ENCODE measurements at places on chromosomes 12 and 14.

GRCh38 chr14:90381999-90382451 is 14.8 kb upstream of the CALM1 start:
- DNase-seq, result no peak

DNA sequence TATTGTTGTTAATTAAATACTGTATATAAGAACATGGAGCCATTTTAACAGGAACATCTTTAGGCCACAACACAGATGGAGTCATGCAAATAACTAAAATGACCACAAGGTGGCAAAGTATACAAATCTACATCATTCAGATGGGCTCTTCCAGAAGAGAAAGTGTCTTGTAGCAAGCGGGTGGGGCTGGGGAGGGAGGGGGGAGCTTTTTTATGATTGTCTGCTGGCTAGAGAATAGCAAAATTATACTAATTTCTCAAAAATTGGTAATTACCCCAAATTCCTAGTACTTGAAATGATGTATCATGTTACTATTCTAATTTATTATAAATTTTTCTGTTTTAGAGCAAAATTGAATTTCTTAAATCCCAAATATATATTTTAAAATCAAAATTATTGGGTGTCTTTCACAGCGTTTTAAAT is 378.7 kb downstream of the PRKD1 start:
- peak; percentile 55 for DNase-seq

DNA sequence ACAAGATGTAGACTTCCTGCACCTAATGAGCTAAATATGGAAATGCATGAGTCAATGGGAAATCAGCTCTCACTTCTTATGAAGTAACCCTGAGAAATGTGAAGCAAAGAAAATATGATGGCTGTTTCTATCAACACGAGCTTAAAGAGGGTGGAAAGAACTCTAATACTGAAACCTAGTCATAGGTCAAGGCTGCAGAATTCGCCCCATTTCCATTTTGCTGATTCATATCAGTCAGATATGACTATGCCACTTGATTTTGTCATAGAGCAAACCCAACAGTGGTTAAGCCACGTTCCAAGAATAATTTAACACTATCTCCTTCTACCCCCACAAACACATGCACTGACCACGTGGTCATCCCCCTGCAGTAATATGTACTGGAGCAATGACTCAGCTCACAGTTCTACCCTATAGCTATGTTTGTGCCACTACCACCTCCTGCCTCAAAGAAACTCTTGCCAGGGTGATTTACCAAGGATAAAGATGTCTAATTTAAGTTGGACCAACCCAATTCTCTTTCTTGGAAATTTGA is 157.5 kb downstream of the TMTC3 start:
- DNase-seq, result peak; percentile 96

GRCh38 chr14:22536853-22537338 is 52.1 kb downstream of the DAD1 start:
- DNase-seq, result peak; percentile 91

- DNase-seq, result peak; percentile 54
Measured at GRCh38 chr12:93740751-93741150, 63.6 kb downstream of the CRADD start.

DNA sequence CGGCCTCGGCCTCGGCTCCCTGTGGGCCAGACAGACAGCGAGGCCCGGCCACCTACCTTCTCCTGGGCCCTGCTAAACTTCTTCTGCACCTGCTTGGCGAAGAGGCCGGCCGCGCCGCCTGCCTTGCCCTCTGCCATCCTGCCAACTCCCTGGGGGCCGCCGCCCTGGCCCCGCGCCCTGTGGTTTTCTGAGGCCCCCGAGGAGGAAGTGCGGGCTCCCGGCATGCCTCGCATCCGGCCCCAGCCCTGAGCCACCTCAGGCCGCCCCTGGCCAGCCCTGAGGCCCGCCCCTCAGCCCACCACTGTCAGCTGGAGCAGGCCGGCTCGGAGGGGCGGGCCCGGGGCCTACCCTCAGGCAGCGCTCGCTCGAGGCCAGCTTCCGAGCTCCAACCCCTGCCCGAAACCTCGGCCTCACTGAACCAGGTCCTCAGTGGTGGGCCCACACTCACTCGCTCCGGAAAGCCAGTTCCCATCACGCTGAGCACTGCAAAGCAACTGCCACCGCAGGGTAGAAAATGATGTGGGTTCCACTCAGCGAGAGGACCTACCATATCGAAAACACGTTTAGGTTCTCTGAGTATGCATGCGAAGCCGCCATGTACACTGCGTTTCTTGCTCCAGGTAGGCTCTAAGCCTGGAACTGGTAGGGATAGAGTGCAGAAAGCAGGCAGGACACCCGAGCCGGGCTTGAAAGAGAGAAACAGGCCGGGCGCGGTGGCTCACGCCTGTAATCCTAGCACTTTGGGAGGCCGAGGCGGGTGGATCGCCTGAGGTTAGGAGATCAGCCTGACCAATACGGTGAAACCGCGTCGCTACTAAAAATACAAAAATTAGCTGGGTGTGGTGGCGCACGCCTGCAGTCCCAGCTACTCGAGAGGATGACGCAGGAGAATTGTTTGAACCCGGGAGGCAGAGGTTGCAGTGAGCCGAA is at the start of gene BIN2:
TSS of gene BIN2 (minus strand) at position 209 of the 930 bp plus-strand sequence. CDS start at position 137, 72 bp downstream.
- no peak for DNase-seq

- DNase-seq, result no peak
Measured at GRCh38 chr12:45464699-45465098, 248.8 kb downstream of the ANO6 start.

DNA sequence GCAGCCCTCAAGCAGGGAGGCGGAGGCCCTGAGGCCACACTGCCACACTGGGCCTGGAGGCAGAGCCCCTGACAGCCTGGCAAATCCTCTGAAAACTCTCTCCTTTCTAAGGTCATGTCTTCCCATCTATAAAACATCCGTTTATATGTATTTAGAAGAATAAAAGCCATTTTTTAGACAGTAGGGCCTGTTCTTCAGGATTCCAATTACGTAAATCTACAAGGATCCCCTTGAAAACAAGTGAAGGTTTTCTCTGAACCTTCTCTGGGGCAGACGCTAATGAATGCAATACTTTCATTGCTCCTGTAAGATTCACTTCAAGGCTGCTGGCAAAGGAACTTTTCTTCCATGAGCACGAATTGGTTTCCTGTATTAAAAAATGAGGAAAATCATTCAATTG is 12.8 kb downstream of the EIF2B2 start:
- DNase-seq, result no peak

DNA sequence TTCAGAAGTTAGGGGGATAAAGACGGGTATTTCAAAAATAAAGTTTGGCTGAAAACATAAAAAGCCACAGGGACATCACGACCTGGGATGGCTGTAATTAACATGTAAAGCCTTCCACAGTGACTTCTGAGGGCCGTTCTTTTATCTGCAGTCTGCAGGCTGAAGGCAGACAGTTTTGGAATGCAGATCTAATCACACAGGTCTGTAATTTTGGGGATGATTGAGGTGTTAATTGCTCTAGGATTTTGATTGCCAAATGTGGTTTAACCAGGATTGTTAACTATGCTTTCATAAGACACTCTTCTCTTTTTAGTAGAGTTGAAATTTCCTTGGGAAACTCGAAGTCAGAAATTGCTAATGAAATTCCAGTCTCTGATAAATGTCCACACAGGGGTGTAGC is 355.5 kb downstream of the ATP23 start:
- DNase-seq, result no peak

DNA sequence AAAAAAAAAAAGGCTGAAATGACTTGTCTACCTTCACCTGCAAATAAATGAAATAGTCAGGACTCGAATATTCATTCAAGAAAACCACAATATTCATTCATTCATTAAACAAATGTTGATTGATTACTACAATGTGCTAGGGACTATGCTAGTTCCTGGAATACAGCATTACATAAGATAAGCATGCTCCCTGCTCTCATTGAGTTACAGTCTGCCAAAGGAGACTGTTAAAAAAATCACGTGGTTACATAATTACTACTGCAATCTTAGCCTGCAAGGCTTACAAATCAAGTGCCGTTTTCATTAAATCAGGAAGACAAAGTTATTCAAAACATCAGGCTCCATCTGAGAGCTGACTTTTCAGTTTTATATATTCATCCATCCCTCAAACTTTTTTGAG is 70.4 kb upstream of the RIC8B start:
- DNase-seq, result no peak

DNA sequence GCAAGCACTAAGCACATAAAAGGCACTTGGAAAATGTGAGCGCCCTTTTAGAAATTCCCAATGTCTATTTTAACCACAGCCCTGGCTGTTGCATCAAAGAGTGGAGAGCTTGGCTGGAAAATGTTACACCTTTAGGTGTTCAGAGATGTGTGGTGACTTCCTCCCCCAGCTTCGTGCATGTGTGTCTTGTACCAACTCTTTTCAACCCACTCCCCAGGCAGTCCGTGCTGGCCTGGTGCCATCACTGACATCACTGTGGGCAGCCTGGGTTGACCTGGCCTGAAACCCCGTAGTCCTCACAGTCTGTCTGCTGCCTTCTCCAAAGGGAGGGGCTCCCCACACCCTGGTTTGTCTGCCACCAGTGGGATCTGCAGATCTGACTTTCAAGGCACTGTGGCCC is 101.8 kb downstream of the SCARB1 start:
- no peak for DNase-seq

DNA sequence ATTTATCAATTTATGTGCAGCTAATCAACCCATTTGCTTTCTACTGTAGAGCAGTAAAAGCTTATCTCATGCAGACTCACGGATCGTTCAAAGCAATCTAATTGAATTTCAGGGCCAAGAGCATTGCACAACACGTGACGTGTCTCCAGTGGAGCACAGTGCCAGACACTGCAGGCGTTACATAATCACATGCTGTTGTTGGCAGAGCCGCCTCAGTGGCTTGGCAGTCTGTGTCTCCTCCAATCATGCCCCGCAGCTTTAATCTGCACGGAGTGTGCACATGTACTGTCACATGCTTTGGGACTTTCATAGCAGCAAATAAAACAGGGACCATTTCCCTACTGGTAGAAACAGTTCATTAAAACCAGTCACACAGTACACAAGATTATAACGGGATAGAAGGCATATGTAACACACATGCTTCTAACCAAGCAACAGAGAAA is 309.3 kb downstream of the ITPR2 start:
- peak; percentile 95 for DNase-seq

GRCh38 chr14:100871234-100872186 is 32.0 kb downstream of the RTL1 start:
- DNase-seq, result peak; percentile 10

GRCh38 chr12:65894088-65894487 is 69.8 kb downstream of the HMGA2 start:
- DNase-seq, result no peak

DNA sequence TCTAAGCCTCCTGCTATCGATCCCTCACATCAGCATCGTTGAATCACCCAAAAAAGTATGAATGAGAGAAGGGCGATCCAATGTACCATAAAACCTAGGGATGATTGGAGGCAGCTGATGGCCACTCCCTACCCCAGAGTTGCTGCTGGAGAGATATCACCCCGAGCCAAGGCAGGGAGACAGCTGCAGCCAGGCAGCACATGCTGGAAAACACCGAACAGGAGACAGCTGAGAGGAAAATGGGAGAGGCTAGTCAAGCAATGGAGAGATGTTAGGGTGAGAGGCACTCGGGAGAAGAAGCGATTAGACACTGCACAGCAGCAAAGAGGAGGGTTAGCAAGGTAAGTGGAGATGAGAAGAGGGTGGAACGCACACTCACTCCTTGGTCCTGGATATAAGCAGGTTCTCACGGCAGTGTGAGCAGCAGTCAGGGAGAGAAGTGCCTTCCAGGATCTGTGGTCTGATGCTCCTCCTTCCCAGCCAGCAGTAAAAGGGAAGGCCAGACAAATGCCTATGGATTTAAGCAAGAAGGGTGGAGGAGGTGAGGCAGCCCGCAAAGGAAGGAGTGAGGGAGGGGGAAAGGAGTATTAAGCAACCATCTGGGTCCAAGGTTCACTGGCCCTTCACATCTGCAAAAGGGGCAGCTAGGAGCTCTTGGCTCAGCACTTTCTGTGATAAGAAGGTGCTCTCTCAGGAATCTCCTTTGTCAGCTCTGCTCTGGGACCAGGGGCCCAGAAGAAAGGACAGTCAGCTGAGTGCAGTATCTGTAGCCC is at the start of gene SLC7A7:
TSS of gene SLC7A7 (minus strand) at position 495 of the 773 bp plus-strand sequence. CDS start 2,037 bp downstream, outside the sequence.
- DNase-seq, result no peak

GRCh38 chr14:32458720-32459119 is 129.6 kb downstream of the AKAP6 start:
- DNase-seq, result no peak

DNA sequence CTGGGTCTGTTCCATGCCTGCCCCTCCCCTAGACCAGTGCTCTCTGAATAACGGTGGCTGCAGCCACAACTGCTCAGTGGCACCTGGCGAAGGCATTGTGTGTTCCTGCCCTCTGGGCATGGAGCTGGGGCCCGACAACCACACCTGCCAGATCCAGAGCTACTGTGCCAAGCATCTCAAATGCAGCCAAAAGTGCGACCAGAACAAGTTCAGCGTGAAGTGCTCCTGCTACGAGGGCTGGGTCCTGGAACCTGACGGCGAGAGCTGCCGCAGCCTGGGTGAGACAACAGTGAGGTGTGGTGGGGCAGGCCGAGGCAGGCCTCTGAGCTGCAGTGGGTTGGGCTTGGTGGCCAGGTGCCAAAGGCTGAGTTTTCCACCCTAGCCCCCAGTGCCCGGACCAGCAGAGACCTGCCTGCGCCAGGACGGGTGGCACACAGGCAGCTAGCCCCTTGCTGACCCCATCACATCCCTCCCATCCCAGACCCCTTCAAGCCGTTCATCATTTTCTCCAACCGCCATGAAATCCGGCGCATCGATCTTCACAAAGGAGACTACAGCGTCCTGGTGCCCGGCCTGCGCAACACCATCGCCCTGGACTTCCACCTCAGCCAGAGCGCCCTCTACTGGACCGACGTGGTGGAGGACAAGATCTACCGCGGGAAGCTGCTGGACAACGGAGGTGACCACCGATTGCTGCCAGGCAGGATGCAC is 28.2 kb upstream of the LRP1-AS start:
- peak; percentile 48 for DNase-seq

GRCh38 chr14:71905031-71905430 is 27.2 kb upstream of the RGS6 start:
- DNase-seq, result peak; percentile 1

DNA sequence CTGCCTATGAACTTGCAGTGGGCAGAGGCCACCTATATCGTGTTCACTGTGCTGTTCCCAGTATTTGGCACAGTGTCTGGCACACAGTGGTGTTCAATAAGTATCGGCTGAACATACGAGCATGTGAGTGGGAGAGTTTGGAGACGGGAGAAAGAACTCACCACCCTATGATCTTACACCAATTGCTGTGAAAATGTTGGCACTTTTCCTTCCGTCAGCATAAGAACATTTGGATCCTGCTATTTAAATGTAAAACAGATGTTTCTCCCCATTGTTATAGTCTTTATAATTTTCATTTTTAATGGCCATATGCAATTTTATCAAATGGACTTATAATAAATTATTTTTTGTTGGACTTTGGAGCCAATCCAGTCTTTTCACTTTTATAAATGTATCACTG is 144.4 kb downstream of the EFCAB11 start:
- no peak for DNase-seq

DNA sequence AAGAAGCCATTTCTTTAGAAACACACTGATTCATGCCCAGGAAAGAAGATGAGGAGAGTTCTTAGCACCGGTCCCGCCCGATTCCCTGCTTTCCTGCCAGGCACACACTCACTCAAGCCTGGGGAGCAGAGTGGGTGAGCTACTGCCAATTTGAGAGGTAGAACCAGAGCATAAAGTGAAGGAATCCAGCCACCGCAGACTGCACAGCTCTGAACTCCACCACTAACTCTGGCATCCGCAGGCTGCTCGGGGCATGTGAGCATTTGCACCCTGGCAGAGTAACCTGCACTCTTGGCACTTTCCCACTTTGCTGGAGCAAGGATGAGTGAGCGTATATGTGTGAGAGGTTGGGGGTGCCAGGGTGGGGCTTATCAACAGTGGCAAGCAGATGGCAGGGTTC is 4.0 kb upstream of the SYNDIG1L start:
- DNase-seq, result no peak

Data from stromal cell of bone marrow (primary cell).